ENCODE measurements at places on chromosomes 3 and 15. TPM values are rescaled to one million over a fixed set of nuclear protein-coding genes. Genes with fewer than 3 reads are reported as not detected.

The TNFSF10 gene
- total RNA-seq = 0.79 TPM

The CCR9 gene
- total RNA-seq = not detected

The MYZAP gene
- 3.2 TPM for total RNA-seq

The LRRC31 gene
- not detected for total RNA-seq

The CYP11A1 gene
- total RNA-seq = not detected

The CHST14 gene
- 39.0 TPM for total RNA-seq

The SPESP1 gene
- not detected for total RNA-seq

The MST1R gene
- total RNA-seq = 1.9 TPM

The AAGAB gene
- 78.1 TPM for total RNA-seq

The CCDC13 gene
- 0.02 TPM for total RNA-seq

GRCh38 chr3:195903950-195904290 lies 4.4 kb downstream of the TNK2 start:
- no peak for DNase-seq

- no peak for DNase-seq
Measured at GRCh38 chr3:169886671-169887070, 16.9 kb upstream of the LRRC31 start.

DNA sequence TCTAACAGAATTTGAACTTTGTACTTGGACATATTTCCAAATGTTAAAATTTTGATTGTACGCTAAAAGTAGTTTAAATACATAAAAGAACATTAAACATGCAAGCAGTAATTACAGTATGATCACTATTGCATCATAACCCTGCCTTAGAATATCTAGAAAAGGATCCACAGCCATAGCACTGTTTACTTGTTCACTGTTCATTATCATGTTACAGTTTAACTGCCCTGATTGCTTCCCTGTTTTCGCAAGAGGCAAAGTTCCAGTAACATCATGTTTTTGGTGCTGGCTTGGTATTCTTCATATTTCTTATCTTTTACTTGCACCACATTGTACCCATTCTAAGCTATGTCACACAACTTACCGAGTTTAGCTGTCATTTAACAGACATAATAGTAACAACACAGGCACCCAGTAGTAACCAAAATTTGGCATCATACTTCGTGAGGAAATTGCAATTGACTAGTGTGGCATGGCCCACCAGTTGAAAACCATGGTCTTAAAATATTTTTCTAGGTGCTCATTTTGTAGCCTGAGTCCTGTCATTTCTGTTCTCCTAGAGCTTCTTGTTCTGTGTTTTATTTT lies 13.3 kb upstream of the TMEM87A start:
- DNase-seq = no peak

GRCh38 chr3:183220828-183221227 lies 32.2 kb upstream of the B3GNT5 start:
- no peak for DNase-seq

DNA sequence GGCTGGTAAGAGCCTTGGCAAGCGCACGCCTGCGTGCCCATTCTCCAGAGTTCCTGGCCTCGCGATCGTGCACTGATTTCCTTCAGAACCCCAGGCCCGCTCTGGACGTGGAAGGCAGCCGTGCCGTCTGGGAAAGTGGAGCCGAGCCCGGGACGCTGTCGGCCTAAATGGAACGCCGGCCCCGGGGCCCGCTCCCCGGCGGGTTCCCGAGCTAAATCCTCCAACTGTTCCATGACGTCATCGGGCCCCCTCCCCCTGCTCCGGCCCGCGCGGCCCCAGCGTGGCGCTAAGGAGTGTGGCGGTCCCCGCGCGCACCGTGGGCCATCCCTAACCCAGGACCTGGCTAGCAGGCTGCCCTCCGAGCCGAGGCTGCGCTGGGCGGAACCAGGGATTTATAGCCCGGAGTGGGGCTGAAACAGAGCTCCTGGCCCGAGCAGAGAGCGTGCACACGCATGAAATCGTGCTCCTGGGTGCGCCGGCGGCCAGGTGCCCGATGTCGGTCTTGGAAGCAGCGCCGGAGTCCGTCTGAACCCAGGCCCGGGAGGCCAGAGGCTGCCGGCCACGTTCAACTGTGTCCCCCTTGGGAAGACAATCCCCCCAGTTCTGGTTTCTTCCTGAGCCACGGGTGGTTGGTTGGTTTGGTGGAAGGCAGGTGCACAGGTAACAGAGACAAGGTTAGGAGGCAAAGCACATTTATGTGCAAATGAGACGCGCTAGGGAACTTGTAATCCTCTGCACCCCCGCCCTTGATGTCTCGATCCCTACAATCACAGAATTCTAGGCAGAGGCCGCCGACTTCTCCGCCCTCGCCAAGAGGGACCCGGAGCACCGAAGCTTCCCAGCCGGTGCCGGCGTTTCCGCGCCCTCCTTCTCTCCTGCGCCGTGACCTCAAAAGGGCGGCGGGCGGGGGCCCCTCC lies 84.9 kb upstream of the ETV5 start:
- no peak for DNase-seq

GRCh38 chr3:161026612-161027510 lies 78.3 kb downstream of the B3GALNT1 start:
- DNase-seq = no peak

- peak; percentile 92 for DNase-seq
Measured at GRCh38 chr3:98778852-98779413, 15.8 kb downstream of the ST3GAL6 start.

DNA sequence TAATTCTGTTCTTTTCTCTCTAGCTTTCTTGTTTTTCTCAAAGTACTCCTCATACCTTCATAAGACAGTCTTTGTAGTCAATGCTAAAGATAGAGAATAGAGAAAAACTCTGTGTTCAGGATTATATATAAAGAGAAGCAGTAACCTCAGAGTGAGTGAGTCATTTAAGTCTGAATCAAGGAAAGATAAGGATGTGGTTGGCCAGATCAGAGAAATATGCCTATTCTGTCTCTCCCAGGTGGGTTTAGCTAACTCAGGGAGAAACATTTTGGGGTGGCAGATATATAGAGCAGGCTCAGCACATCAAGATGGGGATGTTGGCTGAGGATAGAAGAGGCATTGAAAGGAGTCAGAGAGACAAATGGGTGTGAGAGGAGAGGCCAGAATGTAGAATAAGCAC lies 31.4 kb downstream of the GTF2E1 start:
- DNase-seq = peak; percentile 80

DNA sequence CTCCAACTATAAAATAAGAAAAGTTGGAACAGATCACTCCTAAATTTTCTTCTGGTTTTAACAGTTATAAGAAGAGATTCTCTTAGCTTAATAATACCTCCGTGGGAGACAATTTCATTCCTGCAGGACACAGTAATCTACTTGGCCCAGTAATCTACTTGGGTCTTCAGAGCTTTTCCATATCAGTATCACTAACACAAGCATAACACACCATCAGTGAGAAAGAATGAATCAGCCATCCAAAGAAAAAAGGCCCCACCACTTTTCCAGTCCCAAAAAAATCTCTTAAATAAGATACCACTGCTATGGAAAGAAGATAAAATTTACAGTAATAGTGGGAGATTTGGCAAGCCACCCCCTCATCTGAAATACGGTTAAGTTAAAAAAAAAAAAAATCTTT lies 20.2 kb downstream of the SIN3A start:
- DNase-seq = no peak

GRCh38 chr3:196225086-196225485 lies 8.8 kb downstream of the SLC51A start:
- no peak for DNase-seq

DNA sequence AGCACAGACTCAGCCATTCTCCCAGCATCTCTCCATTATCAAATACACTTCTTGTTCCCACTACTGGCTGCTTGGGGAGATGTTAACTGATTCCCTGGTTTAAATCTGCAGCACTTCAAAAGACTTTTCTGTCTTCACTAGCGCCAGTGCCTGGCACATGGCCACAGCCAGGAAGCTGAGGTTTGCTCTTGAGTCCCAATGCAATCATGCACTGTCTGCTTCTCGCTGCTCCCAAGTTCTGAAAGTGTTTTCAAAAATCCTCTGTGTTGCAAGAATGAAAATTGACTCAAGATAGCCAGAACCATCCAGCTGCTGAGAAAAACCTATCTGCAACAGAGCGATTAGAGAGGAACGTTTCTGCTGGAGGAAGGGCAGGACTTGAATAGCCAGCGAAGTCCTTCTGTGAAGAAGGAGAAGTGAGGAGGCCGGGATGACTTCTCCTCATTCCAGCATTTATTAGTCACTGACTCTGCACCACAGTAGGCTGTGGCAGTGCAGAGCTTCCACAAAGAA lies 358.4 kb upstream of the NR2F2 start:
- no peak for DNase-seq

- DNase-seq = no peak
Measured at GRCh38 chr15:88284318-88284998, 27.9 kb upstream of the NTRK3 start.

DNA sequence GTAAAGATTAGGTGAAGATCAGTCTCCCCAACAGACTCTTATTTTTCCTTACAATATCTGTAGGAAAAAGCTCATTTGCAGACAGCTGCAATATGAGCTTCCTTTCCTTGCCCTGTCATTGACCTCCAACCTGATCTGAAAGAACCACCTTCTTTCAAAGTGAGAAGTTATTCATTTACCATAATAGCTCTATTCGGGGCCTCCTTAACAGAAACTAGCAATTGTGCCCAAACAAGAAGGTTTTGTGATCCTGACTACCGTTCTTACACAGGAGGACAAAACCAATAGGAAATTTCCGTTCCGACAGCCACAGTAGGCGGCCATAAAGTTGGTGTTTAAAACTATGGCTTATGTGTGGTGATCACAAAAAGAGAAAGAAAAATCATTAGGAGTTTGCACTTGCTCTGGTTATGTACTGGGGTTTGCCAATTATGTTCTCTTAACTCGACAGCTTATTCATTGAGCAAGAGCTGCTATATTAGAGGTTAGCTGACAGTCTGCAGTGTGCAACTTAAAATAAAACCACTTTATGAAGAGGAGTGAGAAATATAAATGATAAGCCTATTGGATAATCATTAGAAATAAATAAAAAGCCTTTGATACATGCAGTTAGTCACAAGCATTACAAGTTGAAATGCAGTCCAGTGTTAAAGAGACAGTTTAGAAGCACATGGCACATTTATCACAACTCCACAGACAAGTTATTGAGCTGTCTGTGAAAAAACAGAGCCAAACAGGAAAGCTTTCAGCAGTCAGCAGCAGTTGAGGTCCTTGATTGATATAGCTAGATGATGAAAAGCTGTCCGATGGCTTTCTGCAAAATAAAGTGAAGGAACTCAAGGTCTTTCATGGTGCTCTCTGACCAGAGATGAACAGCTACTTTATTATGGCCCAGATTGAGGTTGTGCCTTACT lies 199.8 kb downstream of the WDR72 start:
- DNase-seq = no peak

GRCh38 chr3:115930922-115931321 lies 307.6 kb downstream of the GAP43 start:
- no peak for DNase-seq

DNA sequence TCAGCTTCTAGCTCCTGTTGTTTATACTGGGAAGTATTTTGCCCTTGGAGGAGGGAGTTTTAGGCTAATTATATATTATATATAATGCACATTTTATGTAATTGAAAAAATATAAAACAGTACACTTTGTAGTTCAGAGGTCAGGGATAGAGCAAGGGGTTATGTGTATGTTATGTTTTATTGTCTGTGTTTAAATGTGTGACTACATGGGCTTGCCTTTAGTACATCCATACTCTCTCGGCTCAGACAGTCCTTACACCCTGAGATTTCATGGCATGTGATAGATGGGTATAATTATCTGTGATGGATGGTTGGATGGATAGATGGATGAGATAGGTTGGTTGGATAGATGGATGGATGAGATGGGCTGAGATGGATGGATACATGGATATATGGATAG lies 17.4 kb upstream of the ST3GAL6 start:
- no peak for DNase-seq

DNA sequence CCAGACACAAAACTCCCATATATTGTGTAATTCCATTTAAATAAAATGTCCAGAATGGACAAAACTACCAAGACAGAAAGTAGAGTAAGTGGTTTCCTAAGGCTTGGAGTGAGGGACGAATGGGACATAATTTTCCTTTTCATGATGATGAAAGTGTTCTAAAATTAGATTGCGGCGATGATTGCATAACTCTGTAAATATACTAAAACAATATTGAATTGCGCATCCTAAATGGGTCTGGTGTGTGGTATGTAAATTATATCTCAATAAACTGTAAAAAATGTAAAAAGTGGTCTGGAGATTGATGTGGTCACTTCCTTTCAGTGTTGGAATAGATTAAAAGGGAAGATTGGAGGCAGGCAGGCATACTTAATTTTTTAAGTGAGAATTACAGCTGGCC lies 105.9 kb upstream of the KCNAB1 start:
- DNase-seq = no peak

- DNase-seq = no peak
Measured at GRCh38 chr3:120438665-120439370, 12.0 kb downstream of the FSTL1 start.

DNA sequence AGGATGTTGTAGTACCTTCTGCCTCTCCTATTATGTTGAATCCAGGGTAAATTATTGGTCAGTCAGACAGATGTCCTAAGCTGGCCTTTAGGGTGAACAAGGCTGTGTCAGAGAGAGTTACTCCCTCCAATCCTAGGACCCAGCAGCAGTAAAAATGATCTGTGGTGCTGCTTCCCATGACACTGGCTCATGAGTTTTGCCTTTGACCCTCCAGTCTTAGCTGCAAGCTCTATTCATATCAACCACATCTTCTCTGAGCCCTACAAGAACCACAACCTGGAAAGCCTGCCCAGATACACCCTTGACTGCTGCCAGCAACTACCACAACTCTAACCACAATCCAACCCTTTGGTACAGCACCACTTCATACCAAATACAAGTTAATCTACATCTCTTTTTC lies 27.2 kb upstream of the PHLDB2 start:
- peak; percentile 17 for DNase-seq

GRCh38 chr3:31252216-31253185 lies 280.2 kb upstream of the STT3B start:
- no peak for DNase-seq

DNA sequence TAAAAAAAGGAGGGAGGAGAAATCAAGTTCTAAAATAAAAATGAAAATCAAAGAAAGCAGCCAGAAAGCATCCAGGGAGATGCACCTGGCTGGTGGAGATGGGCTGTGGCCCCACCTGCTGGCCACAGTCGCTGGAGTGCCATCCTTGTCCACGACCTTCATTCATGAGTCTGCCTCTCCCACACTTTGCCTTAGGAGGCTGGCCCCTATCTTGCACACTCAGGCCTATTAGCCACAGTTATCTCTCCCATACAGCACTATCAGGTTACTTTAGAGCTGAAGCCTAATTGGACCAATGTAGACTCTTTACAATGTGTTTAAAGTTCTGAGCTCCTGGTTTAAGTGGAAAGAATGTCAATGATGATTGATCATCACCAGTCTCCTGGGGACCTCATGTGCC lies 392.0 kb upstream of the RORA start:
- DNase-seq = peak; percentile 2

- peak; percentile 29 for DNase-seq
Measured at GRCh38 chr15:72285927-72286516, 13.7 kb upstream of the PARP6 start.

GRCh38 chr15:55256281-55257011 lies 33.2 kb downstream of the RAB27A start:
- no peak for DNase-seq

All from A172 (cell line).